Foreskin keratinocyte (primary cell): ENCODE measurements at places on chromosomes 12 and 14.

GRCh38 chr12:22453511-22453910 lies 90.8 kb downstream of the C2CD5 start:
- DNase-seq: peak; percentile 51

- peak; percentile 63 for DNase-seq
These were observed 52.4 kb downstream of the BRMS1L start for GRCh38 chr14:35878272-35879150.

- DNase-seq: no peak
These were observed 347.2 kb downstream of the C12orf75 start for GRCh38 chr12:105677672-105678071.

DNA sequence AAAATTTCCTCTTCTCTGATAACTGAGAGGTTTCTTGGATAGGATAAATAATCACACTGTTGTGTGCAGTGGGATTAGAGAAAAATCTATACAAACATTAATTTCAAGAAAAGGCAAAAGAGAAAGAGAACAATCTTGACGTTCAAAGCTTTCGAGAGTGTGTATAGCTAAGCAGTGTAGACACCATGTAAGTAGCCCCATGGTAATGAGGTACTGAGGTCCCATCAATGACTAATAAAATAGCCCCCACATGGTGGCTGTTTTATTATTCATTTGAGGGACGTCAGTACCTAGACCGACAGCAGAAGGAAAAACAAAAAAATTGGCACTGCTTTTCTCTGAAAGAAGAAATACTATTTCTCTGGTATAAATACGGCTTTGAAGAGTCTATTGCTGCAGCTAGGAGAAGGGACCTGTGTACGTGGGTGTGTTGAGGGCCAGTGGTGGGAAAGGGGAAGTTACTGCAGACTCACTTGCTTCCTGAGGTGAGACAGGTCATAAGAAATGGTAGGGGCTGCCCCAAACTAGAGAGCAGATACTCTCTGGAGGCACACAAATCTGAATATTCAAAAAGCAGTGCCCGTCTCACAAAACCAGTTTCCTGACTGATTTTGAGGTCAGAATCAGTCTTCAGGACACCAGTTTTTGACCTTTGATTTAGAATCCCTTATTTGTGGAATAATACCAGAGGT lies 339.8 kb downstream of the EMP1 start:
- DNase-seq: no peak

DNA sequence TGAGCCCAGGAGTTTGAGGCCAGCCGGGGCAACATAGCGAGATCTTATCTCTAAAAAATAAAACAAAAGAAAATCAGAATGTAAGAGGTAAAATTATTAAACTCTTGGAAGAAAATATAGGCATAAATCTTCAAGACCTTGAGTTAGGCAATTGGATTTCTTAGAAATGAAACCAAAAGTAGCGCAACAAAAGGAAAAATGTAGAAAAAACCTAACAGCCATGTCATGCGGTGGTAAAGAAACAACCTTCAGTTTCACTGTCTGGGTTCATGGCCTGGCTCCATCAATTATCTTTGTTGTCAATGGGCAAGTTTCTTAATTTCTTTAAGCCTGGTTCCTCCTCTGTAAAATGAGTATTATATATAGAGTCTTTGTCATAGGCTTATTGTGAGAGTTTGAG lies 5.6 kb upstream of the GCH1 start:
- DNase-seq: no peak

DNA sequence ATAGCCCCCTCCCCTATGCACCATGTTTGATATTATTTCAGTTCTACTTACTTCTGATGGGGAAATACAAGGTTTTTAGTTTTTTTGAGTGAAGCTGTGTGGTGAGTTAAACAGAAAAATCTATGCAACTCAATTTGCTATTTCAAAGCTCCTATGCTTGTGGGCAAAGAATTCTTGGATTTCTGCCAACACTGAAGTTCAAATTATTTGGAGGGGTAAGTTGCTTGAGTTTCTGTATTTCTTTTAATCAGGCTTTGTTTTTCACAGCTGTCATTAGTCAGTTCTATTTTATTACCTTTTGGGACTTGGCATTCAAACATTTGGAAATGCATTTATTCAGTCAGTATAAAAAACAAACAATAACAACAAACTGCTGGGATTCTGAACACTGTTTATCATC lies 407.5 kb upstream of the MGAT4C start:
- no peak for DNase-seq

DNA sequence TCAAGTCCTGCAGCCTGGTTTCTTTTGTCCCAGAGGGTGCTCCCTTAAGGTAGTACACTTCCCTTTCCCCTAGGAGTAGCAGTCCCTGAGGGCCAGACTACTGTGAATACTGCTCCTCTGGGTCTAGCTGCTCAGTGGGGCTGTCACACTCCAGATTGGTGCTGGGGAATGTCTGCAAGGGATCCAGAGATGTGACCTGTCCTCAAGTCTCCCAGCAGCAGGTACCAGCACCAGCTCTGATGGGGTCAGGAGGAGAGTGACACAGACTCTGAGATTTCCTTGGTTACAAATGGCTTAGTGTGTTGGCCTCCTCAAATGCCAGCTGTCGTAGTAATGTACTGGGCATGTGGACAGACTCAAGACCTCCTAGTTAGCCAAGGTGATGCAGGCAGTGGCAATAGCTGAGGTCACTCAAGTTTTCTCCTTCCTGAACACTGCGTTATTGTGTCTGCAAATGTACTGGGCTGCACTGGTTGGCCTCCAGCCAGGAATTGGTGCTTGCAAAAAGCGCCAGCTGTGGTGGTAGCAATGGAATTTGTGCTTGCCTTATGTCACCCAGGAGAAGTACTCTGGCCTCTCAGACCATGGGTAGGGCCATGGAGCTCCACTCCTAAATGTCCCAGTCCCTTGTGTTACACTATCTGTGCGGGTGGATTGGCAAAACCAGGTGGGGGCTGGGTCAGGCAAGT lies 36.4 kb upstream of the AEBP2 start:
- DNase-seq: peak; percentile 46

DNA sequence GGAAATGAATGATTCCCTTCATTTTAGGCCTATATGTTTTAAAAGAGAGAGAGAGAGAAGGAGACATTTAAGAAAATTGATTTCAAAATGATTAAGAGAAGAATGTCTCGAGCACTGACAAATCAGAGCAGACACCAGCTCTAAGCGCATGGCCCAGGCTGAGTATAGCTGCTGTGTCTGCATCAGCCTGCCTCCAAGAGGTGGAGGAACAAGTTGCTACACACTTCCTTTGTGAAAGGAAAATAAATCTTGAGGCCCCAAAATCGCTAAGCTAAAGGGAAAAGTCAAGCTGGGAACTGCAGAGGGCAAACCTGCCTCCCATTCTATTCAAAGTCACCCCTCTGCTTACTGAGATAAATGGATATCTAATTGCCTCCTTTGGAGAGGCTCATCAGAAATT lies 728.7 kb upstream of the TMEM132C start:
- DNase-seq: no peak

GRCh38 chr14:85186082-85186481 lies 343.9 kb upstream of the FLRT2 start:
- no peak for DNase-seq

DNA sequence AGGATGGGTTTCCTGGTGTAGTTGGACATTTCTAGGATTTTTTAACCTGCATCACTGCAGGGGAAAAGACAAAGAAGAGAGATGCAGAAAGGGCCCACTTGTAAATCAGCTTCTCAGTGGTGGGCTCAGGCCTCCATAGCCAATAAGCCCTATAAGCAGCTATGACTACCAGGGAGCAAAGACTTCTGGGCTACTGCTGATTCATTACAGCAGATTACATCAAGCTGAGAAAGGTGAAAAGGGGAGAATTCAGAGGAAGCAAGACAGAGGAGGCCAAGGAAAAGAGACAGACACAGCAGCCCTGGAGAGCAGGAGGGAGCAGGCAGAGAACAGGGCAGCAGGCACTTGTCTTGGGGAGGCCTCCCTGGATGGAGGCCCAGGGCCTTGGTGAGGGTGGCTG lies 95.2 kb downstream of the KCNA5 start:
- peak; percentile 18 for DNase-seq

GRCh38 chr12:25659621-25660020 lies 106.5 kb upstream of the LMNTD1 start:
- DNase-seq: no peak

- DNase-seq: no peak
These were observed 308.2 kb downstream of the ADGRD1 start for GRCh38 chr12:131261906-131262305.
